ENCODE measurements at places on chromosomes 16 and 17.

- DNase-seq, result peak; percentile 44
These were observed 16.1 kb downstream of the LASP1 start for GRCh38 chr17:38885728-38886642.

DNA sequence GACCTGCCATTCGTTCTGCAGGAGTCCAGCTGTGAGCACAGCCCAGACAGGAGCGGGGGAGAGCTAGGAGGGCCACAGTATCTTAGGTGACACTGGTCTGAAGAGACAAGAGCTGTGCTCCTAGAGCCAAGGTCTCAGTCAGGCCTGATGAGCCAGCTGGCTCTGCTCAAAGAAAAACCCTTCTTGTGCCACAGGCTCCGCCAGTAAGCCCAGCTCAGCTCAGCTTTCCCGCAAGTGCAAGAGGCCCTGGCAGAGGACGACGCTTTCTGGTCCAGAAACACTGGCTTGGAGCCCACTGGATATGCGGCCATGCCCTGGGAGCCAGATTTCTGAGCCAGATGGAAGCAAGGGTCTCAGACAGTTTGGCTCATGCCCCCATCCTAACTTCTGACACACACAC, 23.9 kb downstream of the PEMT start:
- DNase-seq, result no peak

DNA sequence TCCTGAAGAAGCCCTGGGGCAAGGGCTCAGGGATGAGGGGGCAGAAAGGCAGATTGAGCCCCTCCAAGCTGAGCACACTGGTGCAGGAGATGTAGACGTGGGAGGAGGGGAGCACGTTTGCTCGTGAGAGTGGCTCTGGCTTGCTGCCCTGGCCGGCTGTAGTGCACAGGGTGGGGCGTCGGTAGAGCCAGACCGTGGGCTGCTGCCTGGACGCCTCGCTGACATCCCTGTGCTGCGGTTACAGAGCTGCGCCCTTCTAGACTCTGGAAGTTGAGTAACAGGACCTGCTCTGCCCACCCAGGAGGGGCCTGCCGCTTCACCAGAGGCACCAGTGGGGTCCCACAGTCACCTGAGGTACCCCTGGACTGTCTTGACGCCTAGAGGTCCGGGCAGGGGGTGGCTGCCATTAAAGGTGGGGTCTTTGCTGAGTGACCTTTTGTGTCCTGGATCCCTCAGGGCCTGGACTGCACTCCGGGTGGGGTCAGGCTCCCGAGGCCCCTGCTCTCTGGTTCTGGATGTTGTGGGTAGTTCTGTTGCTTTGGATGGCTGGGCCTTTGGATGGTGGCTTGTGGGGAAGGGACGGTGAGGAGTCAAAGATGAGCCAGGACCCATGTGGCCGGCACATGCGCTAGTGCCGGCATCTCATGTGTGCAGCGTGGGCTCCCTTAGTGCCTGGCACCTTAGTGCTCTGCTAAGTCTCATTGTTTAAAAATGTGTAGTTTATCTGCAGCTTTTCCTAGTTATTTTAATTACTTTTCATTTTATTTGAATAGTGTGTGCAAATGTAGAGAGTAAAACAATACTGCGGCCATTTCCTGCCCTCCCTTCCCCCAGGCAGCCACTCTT, 41.7 kb downstream of the PGS1 start:
- DNase-seq, result no peak

GRCh38 chr17:50661795-50662391, 27.2 kb downstream of the ABCC3 start:
- peak; percentile 88 for DNase-seq

GRCh38 chr16:1953734-1954133, 755 bp downstream of the RPL3L start:
- DNase-seq, result no peak

- DNase-seq, result no peak
These were observed 210.0 kb downstream of the MAF start for GRCh38 chr16:79390481-79391051.

DNA sequence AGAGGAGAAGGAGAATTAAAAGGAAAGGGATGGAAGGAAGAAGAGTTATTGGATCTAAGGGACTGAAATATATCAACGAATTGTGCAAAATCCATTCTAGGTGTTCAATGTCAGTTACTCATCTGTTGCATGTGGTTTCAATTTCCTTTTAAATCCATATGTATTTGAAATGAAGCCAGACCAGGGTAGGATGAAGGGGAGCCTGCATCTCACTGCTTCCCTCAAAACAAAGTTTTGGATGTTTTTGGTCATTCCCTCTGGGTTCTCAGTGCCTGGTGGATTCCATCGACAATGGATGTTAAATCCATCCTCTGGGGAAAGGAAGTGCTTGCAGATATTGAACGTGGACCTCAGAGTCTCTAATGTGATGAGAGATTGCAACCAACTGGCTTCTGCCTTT, 103.5 kb upstream of the XYLT1 start:
- DNase-seq, result peak; percentile 67

DNA sequence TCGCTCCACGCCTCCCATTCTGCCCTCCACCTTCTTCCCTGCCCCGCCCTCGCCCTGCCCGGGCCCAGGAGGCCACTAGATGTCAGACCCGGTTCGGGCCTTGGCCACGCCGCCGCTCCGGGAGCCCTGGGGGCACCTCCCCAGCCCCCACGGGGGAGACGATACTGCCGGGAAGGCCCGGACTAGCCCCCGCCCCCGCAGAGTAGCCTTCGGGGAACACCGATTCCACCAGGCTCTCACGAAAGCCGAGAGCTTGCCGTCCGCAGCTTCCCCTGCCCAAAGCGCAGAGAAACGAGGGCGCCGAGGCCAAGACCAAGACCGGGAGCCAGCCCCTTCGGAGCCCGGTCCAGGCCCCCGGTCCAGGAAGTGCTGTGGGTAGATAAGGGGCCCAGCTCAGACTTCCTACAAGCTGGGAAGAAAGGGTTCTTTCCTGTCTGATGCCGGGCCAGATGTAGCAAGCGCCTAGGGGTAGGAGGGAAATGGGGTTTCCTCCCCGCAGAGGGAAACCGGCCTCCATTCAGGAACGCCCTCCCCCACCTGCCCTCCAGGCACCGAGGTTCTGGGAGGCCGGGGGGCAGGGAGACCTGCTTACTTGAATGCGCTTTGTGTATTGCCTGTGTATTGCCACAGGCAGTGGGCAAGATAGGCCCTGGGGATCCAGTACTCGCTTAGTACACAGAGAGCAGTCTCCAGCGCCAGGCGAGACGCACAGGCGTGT, 806 bp upstream of the CYB561 start:
- no peak for DNase-seq

GRCh38 chr17:2415081-2415480, 14.2 kb upstream of the MNT start:
- DNase-seq, result no peak

DNA sequence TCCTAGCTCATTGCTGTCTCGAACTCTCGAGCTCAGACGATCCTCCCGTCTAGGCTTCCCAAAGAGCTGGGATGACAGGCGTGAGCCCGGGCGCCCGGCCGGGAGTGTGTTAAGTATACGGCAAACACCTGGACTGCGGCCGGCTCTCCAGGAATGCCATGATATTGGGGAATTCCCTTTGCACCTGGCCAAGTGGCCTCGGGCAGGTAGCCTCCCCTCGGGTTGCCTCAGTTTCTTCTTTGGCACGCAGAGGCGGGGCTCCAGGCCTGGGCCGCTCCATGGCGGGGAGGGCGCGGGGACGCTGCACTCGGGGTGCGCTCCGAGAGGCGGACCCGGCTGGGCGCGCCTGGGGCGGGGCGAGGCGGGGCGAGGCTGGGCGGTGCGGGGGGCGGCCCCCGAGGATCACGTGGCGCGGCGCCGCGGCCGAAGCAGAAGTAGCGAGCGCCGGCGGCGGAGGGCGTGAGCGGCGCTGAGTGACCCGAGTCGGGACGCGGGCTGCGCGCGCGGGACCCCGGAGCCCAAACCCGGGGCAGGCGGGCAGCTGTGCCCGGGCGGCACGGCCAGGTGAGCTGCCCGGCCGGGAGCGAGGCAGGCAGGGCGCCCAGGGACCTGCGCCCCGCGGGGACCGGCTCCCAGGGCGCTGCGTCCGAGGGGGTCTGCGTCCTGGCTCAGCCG, at the start of gene PLCG2:
TSS of gene PLCG2 (plus strand) at position 431 of the 675 bp plus-strand sequence. CDS start 6,699 bp downstream, outside the sequence.
- peak; percentile 40 for DNase-seq

DNA sequence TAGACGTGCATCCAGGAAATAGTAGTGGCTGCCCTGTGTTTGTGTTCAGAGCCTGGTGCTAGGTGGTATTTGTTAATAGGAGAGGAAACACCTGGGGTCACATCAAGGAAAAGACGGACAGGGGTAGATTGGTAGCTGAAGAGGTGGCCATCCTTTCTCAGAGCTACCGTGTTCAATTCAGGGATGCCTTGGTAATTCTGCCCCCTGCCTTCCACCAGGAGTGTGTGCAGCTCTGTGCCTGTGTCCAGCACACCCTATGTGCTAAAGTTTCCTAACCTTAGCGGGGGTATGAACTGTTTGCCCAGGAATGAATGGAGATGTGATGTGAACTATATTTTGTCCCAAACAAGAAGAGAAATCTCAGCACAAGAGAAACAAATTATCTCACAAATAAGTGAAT, 174.1 kb upstream of the MPHOSPH6 start:
- no peak for DNase-seq

DNA sequence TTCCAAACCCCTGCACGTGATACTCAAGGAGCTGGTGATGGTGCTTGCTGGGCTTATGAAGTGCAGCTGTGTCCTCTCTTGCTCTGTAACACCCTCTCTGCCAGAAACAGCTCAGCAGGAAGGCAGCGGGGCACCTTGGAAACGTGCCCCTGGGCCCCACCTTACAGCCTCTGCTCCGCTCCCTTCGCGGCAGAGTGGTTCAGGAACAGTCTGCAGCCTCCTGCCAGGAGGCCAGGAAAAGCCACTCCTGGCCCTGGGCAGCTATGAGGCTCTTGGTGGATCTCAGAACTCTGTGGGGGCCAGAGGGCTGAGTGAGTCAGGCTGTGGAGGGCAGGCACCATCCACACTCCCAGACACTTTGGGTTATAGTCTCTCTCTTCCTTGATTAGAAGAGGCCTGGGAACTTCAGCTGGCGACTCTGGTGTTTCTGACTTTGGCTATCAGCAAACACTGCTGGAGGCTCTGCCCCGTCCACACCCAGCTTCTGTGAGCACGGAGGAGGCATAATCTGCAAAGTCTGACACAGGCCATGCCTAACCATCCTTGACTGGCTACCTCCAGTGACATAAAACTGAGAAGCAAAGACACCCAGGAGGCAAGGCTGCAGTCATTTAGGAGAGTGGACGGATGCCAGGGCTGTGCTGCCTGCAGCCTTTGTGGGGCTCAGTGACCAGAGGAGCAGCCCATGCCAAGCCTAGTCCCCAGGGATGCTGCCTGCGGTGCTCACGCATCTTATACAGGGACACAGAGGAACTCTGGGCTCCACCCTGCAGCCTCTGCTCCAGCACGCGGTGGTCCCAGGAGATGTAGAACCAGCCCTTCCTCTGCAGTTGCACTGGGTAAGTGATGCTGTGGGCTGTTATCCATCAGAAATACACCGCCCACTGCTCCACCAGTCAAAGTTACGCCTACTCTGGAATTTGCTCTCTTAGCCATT, 65.3 kb downstream of the METRNL start:
- DNase-seq, result peak; percentile 8

GRCh38 chr16:87273471-87274030, 43.6 kb downstream of the C16orf95 start:
- no peak for DNase-seq

Measured in fibroblast of skin of right biceps (primary cell).